ENCODE measurements at places on chromosomes 2 and 18.

DNA sequence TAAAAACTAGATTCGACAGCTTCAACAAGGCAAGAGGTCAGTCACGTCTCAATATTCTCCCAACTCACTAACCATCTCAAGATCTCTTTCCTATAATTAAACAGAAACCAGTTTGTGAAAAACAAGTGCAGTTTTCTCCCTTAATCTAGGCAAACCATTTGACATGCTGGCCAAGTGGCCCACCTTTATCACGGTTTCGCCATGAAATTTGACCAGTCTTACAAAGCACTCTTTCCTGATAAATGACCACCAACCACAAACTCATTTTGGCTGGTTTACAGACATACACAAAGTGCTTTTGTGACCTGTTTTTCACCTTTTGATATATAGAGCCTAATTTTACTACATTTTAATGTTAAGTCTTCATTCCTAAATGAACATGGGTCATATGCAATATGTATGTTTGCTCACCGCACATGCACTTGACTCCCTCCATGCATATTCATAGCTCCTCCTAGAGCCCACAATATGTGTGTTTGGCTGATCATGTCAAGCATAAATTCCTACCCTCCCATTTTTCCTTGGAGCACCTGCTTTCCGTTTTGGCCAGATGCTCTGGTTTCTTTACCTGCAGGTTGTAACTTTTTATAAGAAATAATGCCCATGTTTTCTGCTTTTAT, 385.1 kb downstream of the RAD51AP2 start:
- DNase-seq: no peak

DNA sequence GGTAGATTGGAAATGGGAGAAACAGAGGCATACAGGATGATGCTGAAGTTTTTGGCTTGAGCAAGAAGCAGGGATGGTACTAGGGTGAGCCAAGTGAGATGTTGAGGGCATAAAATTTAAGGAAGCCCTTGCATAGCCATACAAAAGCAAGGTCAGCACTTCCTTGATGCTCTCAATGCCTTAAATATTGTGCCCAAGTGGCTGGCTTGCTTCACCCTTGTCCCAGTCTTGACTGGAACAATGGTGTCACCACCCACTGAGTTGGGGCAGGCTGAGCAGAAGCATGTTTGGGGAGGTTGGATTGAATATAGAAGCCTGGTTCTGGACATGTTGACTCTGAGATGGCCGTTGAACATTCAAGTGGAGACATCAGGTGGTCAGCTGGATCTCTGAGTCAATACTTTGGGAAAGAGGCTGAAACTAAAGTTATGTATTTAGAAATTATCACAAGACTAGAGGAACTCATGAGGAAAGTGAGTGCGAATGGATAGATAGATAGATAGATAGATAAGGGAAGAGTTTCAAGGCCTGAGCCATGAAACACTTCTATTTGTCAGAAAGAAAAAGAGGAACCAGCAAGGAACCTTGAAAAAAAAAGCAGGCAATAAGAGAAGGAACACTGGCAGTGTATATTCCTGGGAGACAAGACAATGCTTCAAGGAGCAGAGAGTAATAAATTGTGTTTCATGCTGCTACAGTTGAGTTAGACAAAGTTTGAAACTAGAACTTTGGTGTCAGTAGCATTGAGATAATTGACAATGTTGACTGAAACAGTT, 43.0 kb upstream of the HNMT start:
- DNase-seq: no peak

- DNase-seq: no peak
Measured at GRCh38 chr2:75033516-75033915, 75.1 kb downstream of the POLE4 start.

GRCh38 chr2:161228511-161229240, 68.4 kb downstream of the TANK start:
- DNase-seq: no peak

- no peak for DNase-seq
Measured at GRCh38 chr2:226763320-226763719, 36.3 kb downstream of the IRS1 start.

GRCh38 chr2:98293931-98294687, 52.1 kb upstream of the CNGA3 start:
- DNase-seq: no peak

DNA sequence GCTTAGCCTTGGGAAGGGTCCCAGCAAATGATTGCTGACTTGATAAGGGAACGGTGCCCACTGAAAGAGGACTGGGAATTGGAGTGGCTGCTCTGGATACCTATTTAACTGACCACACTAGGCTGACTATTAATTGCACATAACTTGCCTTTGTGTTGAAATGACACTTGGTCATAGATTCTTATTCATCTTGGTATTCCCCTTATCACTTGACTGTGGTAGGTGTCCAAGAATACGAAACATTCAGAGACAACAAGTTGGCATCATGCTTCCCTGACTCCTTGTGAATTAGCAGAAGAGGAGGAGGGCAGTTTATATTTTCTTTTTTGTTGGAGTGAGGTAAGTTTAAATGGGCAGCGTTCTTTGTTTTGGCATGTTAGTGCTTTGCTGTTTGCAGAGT, 13.4 kb downstream of the FMNL2 start:
- no peak for DNase-seq
